Fibroblast of the conjunctiva (primary cell): ENCODE measurements at places on chromosomes 1 and 21.

- no peak for DNase-seq
Observed at GRCh38 chr1:239963856-239964255, 127.8 kb upstream of the FMN2 start.

DNA sequence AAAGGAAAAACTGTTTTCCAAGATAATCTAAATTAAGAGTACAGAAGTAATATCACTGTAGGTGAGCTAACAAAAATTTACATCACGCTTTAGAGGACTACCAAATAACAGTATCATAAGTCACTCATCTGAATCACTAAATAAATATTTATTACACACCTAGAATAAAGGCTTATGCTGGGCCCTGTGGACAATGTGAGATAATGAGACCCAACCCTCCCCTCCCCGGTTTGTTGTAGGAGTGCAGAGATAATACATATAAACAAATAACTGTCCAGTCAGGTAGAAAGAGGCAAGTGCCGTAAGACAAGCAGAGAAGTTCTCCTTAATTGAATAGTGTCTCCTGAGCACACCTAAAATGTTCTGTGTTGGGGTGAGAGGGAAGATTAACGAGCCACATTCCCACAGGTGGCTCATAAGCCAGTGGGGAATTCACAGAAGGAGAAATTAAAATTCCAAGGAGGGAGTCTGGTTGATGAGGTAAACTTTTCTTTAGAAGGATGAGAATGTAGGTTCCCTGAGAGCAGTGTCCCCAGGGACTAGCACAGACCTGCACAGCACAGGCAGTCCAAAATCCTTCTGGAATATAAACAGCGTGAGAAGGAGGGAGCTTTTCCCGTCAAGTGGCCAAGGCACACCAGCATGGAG is 241.4 kb downstream of the NFIA start:
- no peak for DNase-seq

DNA sequence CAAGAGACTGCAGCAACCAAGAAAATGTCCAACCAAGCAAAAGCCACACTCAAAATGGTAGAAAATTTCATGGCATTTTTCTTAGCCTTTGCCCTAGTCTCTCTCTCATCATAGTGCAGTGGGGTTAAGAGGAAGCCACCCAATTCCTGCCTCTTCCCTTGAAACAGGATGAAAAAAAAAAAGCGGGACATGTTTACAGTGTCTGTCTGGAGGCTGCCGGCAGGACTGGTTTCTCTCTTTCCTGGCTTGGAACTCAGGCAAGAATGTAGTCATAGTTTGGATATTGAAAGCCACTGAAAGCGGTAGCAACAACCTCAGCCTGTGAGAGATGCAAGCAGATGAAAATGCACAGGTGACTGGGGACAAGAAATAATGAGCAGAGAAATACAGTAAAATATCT is 13.3 kb upstream of the TNFSF18 start:
- no peak for DNase-seq

- no peak for DNase-seq
Observed at GRCh38 chr1:6248932-6249738, 5.2 kb downstream of the HES3 start.

- no peak for DNase-seq
Observed at GRCh38 chr21:35039595-35040289, 9.4 kb downstream of the RUNX1 start.

DNA sequence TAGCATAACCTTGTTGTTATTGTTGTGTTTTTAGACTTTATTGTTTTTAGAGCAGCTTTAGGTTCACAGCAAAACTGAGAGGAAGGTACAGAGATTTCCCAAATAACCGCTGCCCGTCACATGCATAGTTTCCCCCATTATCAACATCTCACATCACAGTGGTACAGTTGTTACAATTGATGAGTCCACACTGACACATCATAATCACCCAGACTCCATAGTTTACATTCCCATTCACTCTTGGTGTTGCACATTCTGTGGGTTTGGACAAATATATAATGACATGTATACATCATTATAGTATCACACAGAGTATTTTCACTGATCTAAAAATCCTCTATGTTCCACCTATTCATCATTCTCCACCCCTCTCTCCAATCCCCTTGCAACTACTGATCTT is 25.9 kb upstream of the TOR3A start:
- DNase-seq: no peak

DNA sequence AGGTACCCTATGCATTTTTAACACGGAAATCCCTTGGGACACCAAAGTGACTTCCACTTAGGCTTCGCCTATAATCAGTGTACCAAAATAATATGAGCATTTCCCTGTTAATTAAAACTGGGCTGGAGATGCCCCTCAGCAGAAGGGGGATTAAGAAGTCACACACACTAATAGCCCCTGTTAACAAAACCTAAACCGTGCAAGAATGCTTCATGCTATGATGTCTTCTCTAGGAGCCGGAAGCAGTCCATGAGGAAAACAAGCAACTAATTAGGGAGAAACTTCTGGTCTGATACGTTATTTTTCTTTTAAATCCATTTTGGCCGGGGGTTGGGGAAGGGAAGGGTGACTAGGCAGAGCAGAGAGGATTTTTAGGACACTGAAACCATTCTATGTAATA is 123.4 kb downstream of the ESRRG start:
- DNase-seq: no peak

DNA sequence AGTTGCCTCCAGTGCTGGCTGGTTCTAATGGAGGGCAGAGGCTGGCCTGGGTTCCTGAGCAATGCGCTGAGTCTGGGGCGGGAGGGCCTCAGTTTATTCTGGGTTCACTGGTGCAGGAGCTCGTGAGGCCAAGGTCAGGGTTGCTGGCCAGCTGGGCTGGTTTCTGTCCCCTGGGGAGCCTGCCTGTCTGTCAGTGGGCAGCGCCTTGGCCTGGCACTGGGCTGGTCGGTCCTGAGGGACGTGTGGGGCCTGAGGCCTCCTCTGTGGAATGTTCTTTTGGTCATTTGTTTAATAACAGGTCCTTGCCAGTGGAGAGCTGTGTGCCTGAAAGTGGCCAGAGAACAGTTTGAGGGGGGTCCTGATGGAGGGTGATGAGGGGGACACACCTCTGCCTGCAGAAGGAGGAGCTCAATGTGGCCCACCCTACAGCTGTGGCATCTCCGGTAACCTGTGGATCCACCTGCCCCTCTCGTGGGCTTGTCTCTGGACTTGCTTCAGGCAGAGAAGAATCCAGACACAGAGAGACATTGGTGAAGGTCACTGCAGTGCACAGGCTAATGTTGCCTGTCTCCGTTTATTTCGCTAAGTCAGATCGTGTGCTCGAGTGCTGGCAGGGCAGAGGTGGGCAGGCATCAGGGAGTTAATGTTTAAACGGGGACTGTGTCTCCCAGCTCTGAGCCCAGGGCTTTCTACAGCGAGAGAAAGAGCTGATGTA is 34.6 kb downstream of the COQ8A start:
- no peak for DNase-seq

DNA sequence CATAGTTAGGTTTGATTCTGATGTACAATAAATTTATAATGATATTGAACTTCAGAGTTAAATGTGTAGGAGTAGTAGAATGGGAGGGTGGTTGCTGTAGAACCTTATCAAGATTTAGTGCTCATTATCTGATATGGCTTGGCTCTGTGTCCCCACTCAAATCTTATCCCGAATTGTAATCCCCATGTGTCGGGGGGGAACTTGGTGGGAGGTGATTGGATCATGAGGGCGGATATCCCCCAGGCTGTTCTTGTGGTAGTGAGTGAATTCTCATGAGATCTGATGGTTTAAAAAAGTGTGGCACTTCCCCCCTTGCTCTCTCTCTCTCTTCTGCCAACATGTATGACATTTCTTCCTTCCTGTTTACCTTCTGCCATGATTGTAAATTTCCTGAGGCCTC is 265.5 kb downstream of the GRIK1 start:
- no peak for DNase-seq

DNA sequence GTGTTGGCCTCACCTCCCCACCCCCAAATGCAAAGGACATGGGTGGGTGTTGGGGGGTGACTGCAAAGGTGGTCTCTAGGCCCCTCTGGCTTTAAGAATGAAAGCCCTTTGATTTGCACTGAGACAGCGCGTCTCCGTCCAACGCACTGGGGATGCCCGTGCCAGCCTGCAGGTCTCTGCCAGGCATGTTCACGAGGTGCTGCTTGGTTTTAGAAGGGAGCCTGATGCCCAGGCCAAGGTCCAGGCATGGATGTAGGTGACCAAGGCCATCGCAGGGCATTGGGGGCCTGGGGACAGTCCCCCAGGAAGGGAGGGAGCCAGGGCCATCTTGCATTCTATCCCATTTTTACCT is 363.6 kb upstream of the VAMP3 start:
- no peak for DNase-seq

DNA sequence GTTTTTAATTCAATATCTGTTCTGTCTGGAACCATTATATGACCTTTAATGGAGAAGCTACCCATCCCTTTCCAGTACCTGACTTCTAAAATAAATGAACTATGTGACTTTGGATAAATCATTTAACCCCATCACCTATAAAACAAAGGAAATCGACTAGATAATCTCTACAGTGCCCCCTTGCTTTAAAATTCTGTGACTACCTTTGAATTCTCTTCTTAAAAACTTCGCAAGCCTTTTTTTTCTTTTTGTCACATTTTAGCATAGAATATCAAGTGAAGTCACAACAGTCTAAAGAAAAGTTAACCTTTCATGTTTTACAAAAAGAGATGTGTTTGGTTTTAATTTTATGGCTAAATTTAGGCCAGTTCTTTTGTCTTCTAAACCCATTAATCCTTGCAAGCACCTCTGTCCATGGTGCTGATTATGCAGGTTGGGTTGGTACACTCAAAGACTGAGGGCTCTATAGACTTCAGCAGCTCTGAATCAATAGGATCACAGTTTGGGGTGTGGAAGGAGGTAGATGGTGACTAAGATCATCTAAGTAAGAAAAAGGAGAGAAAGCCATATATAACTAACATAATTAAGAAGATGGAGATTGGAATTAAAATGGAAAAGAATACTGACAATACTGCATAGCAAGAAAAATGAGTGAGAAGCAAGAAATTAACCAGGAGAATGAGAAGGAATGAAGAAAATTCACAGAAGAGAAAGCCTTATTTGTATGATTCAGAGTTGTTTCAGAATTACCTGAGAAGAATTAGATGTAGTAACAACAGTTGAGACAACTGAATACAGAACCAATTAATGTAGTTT is 59.2 kb downstream of the TBX15 start:
- DNase-seq: no peak
